Stimulated activated CD4-positive, alpha-beta T cell treated with anti-CD3 and anti-CD28 coated beads, Interleukin-4, amount 100 ng/mL, for 24 hours (primary cell): ENCODE measurements at places on chromosomes 7 and 10.

- no peak for DNase-seq
These were observed 160.9 kb upstream of the BMPER start for GRCh38 chr7:33744293-33745075.

GRCh38 chr10:48442809-48443177, 136.3 kb downstream of the MAPK8 start:
- DNase-seq = no peak

DNA sequence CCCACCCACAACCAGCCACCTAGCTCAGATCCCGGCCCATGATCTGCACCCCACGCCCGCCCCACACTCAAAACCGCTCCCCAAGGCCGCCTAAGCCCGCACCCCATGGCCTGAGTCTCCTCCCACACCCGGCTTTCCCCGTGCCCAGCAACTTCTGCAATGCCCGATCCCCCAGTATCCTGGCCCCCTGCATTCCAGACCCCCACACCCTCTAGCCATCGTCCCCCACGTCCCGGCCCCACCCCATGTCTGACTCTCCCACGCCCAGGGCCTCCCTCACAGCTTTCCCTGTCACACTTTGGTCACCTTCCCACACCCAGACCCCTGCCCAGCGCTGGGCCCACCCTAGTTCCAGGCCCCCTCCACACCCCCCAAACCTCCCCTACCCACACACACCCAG, 20.1 kb upstream of the FXYD4 start:
- no peak for DNase-seq

DNA sequence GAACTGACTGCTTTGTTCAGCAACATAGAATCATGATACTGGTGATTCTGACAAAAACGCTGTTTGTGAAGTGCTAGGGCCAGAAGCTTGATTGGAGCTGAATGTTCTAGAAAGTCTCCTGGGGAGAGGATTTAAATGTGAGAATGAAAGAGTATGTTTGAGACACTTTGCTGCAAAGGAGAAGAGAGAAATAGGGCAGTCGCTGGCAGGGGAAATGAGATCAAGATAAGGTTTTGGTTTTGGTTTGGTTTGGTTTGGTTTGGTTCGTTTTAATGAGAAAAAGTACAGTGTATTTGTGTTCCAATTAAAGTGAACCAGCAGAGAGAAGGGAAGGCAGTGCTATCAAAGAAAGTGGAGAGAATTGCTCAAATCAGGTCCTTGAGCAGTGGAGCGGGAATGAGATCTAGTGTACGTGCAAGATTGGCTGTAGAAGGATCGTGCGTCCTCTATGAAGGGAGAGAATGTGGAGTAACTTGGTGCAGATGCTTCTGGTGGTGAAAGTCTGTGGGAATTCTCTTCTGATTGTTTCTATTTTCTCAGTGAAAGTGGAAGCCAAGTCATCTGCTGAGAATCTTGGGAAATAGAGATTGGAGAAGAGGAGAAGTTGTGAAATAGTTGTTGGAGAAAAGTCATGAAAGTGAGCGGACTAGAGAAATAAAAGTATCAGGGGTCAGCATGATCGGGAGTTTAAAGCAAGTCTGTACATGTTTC, 270.5 kb downstream of the CCDC3 start:
- DNase-seq = no peak

DNA sequence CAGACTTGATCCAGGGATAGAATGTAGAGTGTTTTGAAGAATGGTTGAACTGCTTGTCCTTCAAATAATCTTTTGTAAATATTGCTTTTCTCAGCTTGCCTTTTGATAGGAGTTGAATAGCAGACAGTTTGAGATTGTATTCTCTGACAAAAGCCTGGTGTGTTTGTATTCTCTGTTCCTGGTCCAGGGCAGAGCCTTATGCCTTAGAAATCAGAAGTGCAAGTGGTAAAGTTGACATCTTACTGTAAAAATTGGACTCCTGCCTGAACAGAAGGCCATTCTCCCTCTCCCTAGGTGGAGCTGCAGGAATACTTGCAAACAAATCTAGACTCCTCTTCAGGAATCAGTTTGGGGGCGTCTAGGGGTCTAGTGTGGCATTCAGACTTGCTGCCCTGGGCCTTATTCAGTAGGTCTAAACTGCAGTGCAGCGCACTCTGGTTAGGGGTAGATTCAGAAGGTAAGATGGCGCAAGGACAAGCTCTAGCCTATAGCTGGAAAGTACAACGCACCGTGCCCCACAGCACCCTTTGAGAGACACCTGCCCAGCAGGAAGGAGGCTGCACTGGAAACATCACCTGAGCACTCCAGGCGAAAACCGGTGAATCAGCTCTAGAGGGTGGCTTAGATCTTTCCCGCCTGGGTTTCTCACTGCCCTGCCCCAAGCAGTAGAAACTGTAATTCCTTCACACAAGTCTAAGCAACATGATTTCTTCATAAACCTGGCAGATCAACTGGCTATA, 608.5 kb upstream of the GALNT17 start:
- no peak for DNase-seq

DNA sequence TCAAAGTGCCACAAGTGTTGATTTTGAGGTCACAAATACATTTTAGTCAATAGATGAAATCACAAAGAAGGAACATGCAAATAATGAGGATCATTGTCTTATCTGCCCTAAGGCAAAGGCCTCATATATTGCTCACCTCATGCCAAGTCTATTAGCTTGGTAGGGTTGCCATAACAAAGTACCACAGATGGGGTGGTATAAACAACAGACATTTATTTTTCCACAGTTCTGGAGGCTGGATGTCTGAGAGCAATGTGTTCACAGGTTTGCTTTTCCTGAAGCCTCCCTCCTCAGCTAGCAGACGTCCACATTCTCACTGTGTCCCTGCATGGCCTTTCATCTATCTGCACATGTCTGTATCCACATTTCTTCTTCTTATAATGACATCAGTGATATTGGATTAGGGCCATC, 59.6 kb downstream of the RELN start:
- DNase-seq = no peak

GRCh38 chr10:98815039-98815885, 368.5 kb upstream of the HPS1 start:
- no peak for DNase-seq

- no peak for DNase-seq
These were observed 65.6 kb upstream of the PDLIM1 start for GRCh38 chr10:95356190-95356955.

GRCh38 chr10:83935911-83936310, 203.4 kb upstream of the GHITM start:
- DNase-seq = no peak

DNA sequence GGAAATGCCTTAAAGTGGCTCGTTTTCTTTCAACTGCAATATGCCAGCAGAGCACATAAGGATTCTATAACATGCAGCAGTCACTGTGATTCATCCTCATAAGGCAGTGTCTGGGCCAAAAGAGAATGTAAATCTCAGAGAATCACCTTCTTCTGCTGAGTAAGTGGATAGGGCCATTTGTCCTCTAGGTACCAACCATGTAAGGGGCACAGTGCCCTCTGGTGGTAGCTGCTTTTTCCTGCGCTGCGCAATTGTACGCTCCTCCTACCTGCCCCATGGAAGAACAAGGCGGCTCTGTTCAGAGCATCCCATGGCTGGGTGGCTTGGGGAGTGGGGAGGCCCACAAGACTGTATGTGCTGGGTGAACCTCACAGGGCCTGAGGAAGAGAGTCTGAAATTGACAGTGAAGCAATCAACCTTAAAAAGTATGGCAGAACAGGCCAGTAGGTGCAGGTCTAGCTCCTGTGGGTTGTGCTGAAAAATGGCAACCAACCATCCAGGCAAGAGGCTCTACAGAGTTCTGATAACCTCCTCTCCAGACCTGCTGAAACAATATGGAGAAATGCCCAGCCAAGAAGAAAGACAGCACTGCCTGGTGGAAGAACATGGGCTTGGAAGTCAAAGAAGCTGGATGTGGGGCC, 78.6 kb upstream of the C10orf90 start:
- DNase-seq = peak; percentile 38

DNA sequence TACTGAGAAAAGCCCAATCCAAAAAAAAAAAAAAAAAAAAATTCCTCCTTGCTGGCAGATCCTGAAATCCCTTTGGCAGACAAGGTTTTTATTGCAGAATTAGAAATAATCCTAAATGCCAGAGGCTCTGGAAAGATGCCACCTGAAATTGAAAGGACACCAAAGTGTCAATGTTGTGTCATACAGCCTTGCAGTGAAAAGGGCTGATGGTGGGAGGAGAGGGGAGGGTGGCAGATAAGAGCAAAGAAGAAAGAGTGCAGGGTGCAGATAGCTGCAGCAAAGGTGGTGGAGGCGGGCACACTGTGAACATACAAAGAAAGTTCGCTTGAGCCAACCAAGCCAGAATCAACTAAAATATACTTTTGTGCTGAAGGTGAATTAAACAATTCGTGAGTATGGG, 8.2 kb upstream of the OPTN start:
- DNase-seq = no peak

- DNase-seq = no peak
These were observed 51.5 kb downstream of the EGFR start for GRCh38 chr7:55070271-55070743.

GRCh38 chr7:2031451-2031845, 201.3 kb downstream of the MAD1L1 start:
- DNase-seq = no peak

GRCh38 chr7:107946451-107946850, 55.5 kb downstream of the DLD start:
- no peak for DNase-seq

DNA sequence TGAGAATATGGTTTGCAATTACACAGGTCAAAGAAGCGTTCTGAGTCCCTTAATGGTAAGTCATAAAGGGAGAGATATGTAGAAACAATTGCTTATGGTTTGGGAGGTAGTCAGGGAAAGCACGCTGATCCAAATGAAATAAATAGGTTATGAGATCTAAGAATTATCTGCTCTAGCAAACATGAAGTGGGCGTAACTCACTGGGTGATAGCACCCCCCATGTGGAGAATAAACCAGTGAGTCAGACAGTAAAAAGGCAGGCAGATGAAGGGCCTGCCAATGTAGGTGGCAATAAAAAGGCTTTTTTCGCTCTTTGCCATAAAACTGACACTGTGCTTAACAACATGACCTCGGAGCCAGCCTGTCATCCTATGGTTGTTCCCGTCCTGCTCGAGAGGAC, 306.9 kb downstream of the GLRX3 start:
- DNase-seq = no peak

- DNase-seq = no peak
These were observed 47.4 kb downstream of the ATOH7 start for GRCh38 chr10:68184546-68184945.

GRCh38 chr7:98177553-98177952, 33.7 kb upstream of the BHLHA15 start:
- no peak for DNase-seq
